ENCODE measurements at places on chromosomes 6 and 20. TPM values are rescaled to one million over a fixed set of nuclear protein-coding genes. Genes with fewer than 3 reads are reported as not detected.

Gene ANGPT4
- total RNA-seq = 0.79 TPM

Gene TPX2
- total RNA-seq = 52.5 TPM

Gene SAMD10
- 10.7 TPM for total RNA-seq

Gene CCDC170
- 3.3 TPM for total RNA-seq

Gene HNF4A
- 1.4 TPM for total RNA-seq

Gene MUCL3
- 0.19 TPM for total RNA-seq

DNA sequence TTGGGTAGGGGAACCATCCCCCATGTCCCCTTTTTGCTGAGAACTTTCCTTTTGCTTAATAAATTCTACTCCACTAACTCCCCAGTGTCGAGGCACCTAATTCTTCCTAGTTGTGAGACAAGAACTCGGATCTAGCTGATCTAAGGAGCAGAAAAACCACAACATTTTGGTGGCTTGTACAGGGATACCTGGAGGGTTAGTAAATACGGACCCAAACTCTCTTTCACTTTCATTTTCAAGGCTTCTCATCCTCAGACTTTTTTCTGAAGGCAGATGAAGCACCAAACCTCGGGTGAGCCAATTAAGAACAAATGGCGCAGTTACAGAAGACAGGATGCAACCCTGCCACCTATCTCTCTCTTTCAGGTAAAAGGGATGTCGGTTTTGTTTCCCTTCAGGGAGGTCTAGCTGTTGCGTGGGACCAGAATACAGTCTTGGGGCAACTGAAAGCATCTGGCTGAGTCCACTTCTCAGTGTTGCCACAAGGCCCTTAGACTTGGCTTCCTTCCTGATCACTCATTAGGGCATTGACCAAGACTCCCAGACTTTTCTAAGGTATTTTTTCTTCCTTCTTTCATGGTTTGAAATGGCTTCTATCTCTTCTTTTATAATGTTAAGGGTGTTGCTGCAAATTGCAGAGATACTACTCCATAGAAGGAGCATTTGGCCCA lies 11.1 kb upstream of the HTR1B start:
- no peak for DNase-seq

- no peak for DNase-seq
Observed at GRCh38 chr6:44044154-44044539, 83.1 kb downstream of the MRPL14 start.

- DNase-seq = no peak
Observed at GRCh38 chr20:25496165-25496967, 88.9 kb downstream of the GINS1 start.

DNA sequence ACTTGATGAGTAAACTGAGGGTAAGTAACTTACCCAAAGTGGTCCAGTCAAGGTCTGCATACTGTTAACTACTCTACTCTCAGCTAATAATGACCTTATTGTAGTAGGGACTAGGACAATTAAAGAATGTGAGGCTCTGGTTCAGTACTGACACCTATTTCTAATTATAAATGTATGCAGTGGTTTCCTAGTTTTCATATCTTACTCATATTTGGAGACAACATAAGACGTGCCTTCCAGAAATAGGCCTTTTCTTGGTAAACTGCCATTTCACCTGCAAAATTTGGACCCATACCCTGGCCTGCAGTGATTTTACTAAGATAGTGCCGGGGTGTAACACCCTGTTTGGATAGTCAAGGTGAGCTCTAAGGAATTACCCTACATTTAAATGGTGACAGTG lies 24.7 kb downstream of the GJA1 start:
- no peak for DNase-seq

- DNase-seq = no peak
Observed at GRCh38 chr20:47262365-47263013, 94.0 kb downstream of the ZMYND8 start.

- DNase-seq = no peak
Observed at GRCh38 chr20:54093423-54094267, 23.3 kb upstream of the BCAS1 start.

DNA sequence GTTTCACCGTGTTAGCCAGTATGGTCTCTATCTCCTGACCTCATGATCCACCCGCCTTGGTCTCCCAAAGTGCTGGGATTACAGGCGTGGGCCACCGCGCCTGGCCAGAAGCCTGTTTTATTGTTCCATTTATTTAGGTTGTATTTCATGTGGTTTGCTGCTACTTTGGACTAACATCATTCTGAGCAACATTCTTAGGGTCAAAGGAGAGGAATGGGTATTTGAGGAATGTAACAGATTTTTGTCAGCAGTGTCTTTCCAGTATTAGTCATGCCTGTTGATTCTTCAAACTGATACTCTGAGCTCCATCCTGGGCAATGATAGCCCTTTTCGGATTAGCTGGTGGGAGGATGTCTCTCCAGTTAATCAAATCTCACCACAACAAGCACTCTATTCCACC lies 213.0 kb upstream of the CITED2 start:
- DNase-seq = no peak

GRCh38 chr20:50251992-50252511 lies 61.4 kb downstream of the CEBPB start:
- no peak for DNase-seq

- DNase-seq = peak; percentile 89
Observed at GRCh38 chr6:24581084-24581669, 64.8 kb downstream of the KIAA0319 start.

DNA sequence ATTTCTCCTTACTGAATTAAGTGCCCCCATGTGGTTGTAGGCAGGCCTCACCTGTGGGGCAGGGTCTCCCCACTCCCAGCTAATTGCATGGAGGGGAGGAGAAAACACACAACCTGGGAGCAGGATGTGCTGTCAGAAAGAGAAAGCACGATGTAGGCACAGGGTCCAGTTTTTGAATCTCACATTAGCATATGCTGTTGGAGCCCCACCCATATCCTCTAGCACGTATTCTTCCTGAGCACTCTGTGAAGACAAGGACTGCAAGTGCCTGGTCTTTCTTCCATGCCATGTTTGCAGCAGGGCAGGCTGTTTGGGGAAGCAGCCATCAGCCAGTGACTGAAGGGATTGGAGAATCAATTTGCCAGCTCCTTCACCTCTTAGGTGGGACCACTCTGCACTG lies 108.2 kb downstream of the CFAP61 start:
- no peak for DNase-seq

- peak; percentile 75 for DNase-seq
Observed at GRCh38 chr6:112325444-112325843, 21.7 kb upstream of the RFPL4B start.

GRCh38 chr6:99712519-99712918 lies 105.9 kb downstream of the PRDM13 start:
- DNase-seq = no peak

- no peak for DNase-seq
Observed at GRCh38 chr6:121651420-121651819, 216.0 kb downstream of the GJA1 start.

DNA sequence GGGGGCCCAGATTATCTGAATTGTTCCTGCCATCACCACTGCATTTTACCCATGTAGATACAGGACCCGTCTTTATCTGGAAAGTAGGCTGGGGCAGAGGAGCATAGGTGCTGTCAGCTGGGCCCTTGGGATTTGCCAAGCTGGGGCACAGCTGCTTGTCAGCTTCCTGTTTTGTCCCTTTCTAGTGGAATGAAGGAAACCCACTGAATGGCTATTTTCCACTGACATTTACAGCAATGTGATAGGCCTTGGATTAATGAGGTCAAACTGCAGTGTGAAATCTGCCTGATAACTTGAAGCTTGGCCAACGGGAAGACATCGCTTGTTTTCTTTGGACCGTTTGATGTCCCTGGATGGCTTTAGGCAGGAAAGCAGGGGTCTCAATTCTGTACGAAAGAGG lies 6.7 kb downstream of the PPP1R16B start:
- no peak for DNase-seq

DNA sequence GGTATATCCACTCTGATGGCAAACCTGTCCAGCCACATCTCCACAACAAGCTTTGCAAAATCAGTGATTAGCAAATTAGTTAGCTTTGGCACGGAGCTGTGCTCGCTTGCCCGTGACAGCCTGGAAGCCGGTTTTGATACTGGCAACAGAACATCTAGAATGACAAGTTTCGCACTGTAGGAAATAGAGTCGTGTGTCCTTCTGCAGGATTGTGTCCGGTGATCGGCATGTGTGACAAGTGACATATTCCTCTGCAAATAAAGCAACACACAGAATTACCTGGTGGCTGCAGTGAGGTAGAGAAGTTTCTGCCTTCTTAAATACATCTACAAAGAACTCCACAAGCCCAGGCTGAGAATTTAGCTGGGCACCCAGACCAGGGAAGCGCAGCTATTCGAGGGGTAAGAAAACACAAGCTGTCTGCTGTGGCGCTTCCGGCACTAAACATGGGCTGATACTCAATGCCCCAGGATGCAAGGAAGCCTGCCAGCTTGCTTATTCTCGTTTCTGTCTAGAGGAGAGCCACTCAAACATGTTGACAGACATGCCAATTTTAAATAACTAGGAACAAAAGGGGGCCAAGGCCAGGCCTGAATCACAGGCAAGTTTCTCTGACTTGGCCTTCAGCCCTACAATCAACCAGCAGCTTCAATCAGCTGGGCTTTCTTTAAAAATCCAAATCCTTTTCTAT lies 22.2 kb downstream of the EIF2S2 start:
- DNase-seq = no peak

DNA sequence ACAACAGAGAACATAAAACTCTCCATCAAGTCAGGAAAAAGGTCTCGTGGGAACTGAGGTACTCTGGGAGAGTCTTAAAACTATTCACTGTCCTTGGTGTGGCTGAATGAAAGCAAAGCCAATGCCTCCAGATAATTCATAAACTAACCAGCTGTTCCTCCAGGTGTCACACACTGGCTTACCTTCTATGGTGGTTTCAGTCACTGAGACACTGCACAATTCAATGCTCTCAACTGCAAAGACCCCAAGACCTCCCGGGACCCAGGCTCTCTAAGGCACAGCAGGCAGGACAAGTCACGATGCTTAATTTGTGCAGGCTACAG lies 100.8 kb downstream of the GMPR start:
- no peak for DNase-seq

DNA sequence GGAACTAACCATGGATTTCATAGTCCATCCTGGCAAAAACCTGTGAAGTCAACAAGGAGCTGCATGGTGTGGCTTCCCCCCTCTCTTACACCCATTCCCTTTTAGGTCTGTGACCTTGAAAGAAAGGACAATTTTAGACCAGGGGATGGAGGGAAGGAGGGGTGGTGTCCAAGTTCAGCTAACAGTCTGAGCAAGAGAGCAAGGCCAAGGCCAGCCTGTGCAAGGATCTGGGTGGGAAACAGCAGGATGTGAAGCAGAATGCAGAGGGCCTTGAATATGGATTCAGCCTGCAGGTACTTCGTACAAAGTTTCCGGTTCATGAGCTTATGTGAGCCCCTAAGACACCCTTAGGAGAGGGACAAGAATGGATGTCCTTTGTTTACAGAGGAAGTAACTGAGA lies 293.0 kb downstream of the KIF16B start:
- DNase-seq = peak; percentile 35

GRCh38 chr6:3984494-3984893 lies 94.4 kb downstream of the FAM217A start:
- no peak for DNase-seq
